ENCODE measurements at places on chromosomes 5 and 9.

GRCh38 chr9:129428864-129429577 is 191.9 kb downstream of the C9orf50 start:
- no peak for DNase-seq

DNA sequence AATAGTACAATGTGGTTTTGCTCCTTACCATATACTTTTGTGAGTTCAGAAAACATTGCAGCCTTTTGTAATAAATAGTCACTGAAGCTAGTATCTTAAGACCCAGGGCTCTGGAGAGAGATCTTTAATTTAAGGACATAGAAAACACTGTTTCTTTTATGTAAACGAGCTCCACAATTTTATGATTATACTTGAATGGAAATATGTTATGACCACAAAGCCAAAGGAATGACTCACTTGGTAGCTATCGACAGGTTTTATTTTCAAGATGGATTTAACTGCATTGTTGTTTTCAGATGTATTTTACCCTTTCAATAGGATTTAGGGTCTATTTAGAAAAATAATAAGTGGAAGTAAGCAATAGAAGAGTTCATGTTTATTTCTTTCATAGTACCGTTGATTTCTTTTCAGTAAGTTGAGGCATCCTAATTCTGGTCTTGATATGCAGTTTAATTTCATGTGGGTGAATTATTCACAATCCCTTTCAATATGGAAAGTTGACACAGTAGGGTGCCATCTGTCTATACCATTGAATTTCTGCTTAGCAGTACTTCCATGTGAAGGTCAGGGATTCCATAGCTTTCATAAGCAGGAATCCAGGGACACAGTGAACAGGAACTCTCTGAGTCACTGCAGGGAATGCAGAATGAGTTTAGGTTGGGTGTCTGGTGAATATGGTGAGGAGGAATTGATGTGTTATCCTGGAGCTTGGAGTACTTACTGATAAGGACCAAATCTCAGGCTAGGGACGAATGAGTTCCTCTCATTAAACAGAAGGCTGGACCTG is 157.6 kb downstream of the CD180 start:
- no peak for DNase-seq

DNA sequence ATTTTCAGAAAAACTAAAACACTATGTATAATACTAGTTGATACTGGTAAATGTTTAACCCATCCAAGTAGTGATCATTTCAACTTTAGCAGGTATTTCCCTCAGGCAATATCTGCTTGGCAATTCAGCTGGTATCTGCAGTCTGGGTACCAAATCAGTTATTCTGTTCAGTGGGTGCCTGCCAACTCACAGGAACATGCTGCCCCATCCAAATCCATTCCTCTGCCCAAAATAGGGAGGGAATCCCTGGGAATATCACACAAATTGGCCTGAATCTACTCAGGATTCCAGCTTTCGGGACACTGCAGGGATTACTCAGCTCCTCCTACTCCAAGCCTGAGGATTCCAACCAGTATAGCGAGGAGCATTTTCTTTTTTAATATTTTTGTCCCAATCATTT is 61.7 kb upstream of the PDE4D start:
- no peak for DNase-seq

- no peak for DNase-seq
Measured at GRCh38 chr5:76406014-76406413, 2.9 kb downstream of the IQGAP2 start.

DNA sequence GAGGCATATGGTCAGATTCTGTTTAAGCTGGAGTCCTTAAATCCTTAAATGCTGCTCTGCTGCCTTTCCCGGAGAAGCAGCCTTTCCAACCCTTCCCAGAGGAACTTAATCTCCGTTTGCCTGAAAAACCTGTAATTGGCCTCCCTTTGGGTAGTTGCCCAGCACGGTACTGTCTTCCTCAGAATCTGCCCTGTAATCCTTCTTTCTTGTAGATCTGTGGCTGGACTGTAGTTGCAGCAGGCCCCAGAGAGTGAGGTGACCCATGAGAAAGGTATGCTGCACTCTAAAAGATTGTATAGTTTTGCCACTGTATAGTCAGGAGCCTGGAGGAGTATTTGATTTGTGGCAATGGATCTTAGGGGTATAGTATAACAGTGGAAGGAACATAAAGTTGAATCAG is 11.7 kb downstream of the SPIN1 start:
- no peak for DNase-seq

GRCh38 chr5:170353961-170354360 is 35.2 kb downstream of the KCNMB1 start:
- DNase-seq = no peak

DNA sequence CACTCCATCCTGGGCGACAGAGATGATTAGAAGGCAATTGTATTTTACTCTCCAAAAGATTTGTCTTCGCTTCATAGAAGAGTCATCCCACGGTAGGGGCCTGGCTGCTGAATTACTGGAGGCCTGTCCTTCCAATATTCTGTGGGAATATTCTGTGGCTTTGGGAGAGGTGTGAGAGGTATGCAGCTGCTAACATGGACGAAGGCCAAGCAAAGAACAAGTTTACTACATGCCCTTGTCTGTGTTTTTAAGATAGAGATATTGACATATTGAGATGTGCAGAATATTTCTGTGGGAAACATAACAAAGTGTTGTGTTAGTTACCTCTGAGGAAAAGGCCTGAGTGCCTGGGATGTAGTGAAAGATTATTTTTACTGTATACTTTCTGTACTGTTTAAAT is 71.8 kb upstream of the SMIM15 start:
- DNase-seq = no peak
